HS-5 (cell line): ENCODE measurements at places on chromosomes 7 and 10.

GRCh38 chr10:1595726-1596125, 141.6 kb downstream of the ADARB2 start:
- no peak for DNase-seq

GRCh38 chr10:26987851-26988250, 112.4 kb downstream of the ANKRD26 start:
- DNase-seq = no peak

- no peak for DNase-seq
Observed at GRCh38 chr10:103800789-103801540, 54.4 kb downstream of the SH3PXD2A start.

GRCh38 chr10:90741926-90742565, 115.8 kb downstream of the HTR7 start:
- DNase-seq = peak; percentile 67

DNA sequence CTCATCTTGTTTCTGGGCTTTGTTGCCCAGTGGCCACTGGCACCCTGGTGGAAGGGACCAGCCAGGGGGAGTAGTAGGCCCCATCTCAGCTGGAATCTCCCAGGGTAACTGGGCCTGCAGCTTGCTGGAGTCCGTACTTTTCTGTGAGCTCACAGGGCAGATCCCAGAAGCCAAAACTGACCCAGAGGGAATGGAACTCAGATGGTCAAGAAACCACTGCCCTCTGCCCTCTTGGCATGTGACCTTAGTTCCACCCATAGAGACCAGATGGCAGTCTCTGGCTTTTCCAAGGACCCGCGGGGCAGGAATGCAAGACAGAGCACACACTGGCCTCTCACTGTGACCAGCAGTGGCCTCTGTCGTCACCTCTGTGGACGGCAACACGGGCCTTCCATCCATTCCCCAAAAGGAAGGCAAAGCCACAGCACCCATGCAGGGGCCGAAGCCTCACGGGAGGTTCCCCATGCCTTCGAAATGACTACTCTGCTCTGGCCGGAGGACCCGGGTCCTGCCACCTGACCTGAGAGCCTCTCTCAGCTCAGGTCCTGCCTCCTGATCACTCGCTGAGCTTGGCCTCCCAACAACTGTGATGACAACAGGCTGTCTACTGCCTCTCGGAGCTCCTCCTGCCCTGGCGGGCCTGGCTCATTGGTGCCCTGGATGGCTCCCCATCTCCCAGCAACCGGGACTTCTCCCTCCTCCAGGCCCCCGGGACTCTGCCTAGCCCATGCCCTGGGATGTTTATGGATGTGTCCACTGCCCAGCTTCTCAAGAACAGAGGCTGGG, 29.9 kb downstream of the MYL10 start:
- no peak for DNase-seq

GRCh38 chr7:6375348-6376101, 72.2 kb downstream of the DAGLB start:
- DNase-seq = no peak

GRCh38 chr7:154858836-154859537, 143.9 kb downstream of the PAXIP1 start:
- DNase-seq = no peak

DNA sequence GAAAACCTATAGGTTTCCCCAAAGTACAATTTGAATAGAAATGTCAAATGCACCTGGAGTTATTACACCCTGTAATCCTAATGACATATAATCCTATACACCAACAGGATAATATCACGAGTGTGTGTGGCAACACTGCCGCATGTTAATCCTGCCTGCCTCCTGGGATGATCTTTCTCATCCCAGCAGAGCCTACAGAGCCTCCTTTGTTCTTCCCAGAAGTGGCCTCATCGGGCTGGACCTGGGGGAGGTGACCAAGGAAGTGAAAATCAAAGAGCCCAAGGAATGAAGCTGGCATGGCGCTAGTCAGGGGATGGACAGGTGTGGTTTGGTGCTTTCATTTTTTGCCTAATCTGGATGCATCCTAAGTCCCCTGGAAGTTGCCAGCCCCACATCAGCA, 29.5 kb upstream of the LEP start:
- no peak for DNase-seq

DNA sequence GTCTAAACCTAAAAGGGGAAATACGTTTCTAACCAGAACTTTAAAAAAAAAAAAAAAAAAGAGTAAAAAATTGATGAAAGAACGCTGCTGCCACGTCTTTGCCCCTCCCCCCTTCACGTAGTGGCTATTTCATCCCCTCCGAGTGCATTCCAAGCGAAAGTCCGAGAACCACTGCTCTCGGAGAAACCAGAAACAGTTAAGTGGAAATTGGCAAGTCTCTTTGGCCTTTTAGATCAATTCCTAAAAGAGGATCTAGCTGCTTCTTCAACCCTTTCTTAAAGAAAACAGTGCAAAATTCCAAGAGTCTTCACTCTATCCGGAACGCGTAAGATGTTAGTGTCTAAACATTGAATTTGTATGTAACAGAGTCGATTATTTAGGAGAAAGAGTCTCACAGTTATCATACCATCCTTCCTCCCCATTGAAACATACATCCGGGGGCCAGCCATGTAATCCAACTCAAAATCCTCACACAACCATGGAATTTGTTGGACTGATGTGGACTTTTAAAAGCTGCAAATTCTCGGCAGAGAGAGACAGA, 1.1 kb downstream of the P4HA1 start:
- no peak for DNase-seq

- DNase-seq = no peak
Observed at GRCh38 chr10:57161157-57161556, 800.1 kb upstream of the ZWINT start.

DNA sequence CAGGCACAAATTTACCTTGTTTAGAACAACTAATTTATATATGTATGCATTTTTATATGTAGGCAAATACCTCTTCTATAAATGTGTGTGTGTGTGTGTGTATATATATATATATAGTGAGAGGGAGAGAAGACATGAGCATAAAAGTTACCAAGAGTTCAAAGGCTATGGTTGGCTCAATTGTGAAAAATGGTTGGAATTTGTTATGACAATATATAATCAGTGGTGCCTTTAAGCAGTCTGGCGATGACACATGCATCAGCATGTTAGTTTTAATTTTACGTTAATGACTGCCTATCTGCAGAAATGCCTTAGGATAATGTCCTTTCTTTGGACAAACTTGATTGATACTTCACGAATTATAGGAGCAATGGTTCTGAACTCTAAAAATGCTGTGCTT, 980.8 kb upstream of the LRRTM3 start:
- peak; percentile 32 for DNase-seq

DNA sequence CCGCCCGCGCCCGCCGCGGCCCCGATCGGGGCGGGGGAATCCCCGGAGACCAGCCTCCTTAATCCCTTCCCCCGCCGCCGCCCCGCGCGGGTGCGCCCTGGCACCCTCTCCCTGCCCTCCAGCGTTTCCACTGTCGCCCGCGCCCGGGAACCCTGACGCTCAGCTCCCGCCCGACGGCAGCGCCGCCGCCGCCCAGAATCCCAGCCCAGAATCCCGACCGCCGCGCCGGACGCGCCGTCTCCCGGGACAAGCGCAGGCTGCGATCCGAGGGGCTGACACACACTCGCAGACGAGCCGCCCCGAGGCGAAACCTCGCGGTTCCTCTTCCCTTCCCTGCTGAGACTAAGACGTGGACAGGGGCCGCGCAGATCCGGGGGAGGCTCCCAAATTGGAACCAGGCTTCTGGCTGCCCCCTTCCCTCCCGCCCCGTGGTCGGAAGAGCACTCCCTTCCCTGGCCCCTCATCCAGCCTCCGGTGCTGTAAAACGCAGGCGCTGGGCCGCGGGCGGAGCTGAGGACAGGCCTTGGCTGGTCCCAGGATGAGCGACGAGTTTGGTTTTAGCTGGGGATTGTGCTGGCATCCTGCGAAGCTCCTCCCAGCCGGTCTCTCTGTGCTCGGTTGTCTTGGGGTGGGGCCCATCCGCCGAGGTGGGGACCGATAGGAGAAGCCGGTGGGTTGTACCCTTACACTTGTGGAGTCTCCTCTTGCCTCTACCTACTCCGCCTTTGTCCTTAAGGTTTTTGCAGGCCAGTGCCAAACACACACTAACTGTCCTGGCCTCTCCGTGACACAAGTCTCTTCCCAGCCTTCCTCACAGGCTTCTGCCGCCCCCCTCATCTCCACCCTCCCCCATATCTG, 1.1 kb downstream of the MARVELD1 start:
- DNase-seq = no peak

DNA sequence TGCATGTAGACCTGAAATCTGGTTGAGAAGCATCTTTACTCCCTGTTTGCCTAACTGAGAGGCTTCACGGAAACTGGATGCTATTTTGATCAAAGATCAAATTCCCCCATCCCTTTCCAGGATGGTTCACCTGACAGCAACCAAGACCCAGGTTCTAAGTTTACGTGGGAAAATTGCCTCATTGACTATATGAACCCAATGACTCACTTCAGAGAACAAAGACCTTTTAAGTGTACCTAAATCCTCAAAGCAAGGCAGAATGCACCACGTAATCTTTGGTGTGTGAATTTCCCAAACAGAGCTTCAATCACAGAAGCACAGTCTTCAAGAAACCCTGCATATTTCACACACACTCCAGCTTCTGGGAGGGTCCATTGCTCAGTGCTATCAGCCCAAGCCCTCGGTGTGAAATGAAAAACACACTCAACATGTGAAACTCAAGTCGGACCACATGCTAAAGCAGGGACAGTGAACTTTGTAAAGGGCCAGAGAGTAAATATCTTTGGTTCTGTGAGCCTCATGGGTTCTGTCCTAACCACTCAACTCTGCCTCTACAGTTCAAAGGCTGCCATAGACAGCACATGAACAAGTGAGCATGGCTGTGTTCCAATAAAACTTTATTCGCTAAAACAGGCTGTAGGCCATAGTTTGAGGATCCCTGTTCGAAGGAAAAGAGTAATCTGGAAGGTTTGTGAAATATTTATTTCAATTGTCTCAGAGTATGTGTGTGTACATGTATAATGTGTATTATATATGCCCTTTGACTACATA, 275.6 kb upstream of the FOXK1 start:
- DNase-seq = no peak

GRCh38 chr7:101154693-101155102, 422 bp downstream of the AP1S1 start:
- no peak for DNase-seq

GRCh38 chr7:70694434-70694970, 437.4 kb upstream of the GALNT17 start:
- DNase-seq = no peak

GRCh38 chr10:30782537-30783461, 153.2 kb upstream of the LYZL2 start:
- DNase-seq = no peak

- no peak for DNase-seq
Observed at GRCh38 chr10:11237571-11237970, 219.9 kb downstream of the CELF2 start.

GRCh38 chr10:29131952-29132547, 156.8 kb upstream of the LYZL1 start:
- no peak for DNase-seq

DNA sequence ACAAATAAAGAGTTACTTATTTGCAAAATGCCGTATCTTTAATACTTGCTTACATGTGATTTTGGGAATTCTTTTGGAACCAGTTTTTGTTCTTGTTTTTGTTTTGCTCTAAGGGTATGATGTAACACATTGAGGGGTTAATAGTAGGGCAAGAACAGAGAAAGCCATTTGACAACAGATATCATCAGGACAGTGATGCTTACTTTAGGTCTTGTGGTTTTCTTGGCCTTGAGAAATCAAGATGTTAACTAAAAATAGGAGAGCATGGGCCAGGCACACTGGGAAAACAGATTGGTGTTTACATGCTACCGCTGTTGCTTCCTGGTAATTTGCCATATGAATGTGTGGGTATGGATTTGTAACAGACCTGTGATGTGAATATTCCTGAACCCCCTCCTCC, 3.7 kb downstream of the SAMD8 start:
- no peak for DNase-seq
